ENCODE measurements at places on chromosomes 4 and X.

- DNase-seq = no peak
Measured at GRCh38 chrX:275967-276580, 5.1 kb upstream of the PLCXD1 start.

- no peak for DNase-seq
Measured at GRCh38 chrX:139881130-139881529, 51.7 kb downstream of the ATP11C start.

GRCh38 chr4:150411520-150411919, 170.4 kb upstream of the MAB21L2 start:
- DNase-seq = peak; percentile 80

- DNase-seq = no peak
Measured at GRCh38 chr4:142355421-142355930, 490.6 kb downstream of the INPP4B start.

DNA sequence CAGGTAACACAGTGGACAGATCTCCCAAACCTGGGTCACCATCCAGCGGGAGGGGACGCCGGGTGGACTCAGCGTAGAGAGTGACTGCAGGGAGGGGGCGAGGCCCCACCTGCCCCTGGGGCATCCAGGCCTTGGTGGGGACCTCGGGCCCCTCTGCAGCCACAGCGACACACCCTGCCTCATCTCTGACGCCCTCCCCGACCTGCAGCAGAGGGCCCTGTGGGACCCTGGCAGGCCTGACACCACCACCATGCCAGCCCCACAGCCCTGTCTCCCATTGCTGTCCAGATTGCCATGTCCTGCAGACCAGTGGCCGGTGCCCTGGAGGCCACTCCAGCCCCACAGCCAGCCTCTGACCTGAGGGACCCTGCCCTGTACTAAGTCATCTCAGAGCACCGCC, 45.2 kb downstream of the FAM53A start:
- DNase-seq = no peak

DNA sequence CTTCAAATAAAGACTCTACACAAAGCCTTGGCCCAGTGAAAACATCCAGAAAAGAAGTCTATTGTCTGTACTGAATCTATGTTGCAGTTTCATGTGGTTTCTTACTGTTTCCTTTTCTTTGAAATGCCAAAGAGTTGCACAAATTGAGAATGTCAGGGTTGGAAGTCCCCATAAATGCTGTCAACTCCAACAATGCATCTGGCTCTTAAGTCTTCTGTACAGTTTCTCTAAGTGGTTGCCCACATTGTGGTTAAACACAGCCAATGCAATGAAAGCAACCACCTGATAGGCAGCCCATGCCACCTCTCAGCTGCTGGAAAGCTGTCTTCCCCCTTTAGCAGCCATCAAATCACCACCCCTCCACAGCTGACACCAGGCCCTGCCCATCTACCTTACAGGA, 67.2 kb upstream of the C1GALT1C1 start:
- DNase-seq = no peak

DNA sequence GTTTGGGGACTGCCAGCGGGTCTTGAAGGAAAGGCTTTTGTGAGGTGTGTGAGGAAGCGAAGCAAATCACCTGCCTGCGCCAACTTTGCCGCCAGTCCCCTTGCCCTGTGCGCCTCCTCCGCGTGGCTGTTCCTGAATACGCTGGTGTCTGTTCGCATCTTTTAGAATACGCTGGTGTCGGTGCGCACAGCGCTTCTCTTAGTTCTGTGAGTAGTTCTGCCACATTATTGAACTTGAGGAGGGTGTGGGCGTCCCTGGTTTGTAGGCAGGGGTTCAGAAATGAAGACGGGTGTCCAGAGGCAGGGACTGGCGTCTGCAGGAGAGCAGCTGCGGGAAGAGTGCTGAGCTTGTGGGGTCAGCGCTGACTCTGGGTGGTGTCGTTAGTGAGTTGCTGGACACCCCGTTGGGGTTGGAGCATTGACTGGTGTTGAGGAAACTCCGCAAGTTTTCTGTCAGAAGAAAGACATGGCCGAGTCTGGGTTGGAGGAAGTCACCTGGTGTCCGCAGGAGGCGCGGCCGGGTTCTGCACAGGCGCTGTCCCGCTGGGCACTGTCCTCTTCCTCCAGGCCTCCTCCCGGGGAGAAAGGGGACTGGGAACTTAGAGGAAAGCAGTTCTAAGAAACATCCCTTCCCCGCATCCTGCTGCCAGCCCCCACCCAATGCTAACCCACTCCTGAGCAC, 930 bp downstream of the ZNF718 start:
- no peak for DNase-seq

DNA sequence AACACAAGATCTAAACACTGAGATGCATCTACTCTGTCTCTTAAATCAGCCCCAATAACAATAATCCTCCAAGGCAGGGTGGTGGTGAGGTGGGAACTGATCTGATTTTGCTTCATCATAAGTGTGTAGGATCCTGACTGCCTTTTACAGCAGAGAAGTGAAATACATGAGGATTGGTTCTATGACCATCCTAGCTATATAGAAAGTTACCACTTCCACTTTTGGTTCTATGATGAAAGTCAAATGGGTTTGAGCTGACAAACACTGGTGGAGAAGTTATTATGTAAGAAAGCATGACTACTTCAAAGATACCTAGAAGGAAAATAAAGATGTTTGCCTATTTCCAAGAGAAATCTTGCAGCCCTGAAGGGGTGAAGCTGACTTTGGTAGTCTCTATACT, 181.6 kb downstream of the NKX6-1 start:
- DNase-seq = no peak

GRCh38 chr4:6267573-6267972, 2.1 kb upstream of the WFS1 start:
- DNase-seq = no peak

Data from NCI-H524 (cell line).